ENCODE measurements at places on chromosomes 7 and 10.

- no peak for DNase-seq
Measured at GRCh38 chr7:140501966-140502365, 22.7 kb upstream of the MKRN1 start.

- no peak for DNase-seq
Measured at GRCh38 chr7:132082394-132082793, 493.9 kb downstream of the PLXNA4 start.

- DNase-seq, result no peak
Measured at GRCh38 chr10:100129424-100129823, 47.8 kb upstream of the CPN1 start.

DNA sequence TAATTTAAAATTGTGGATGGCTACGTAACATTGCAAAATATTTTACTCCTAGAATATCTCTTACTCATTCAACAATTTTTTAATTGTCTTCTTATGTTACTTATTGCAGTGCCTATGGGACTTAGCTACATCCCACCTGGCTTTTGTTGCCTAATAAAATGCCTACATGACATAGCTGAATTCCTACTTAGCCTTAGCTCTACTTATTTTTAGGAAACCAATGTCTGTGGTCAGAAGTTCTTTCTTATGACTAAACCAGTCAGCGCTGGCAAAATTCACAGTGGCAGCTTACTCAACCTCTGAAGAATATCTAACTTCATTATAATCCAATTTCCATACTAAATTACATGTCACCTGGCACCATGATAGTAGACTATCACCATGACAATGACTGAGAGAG lies 1612.4 kb upstream of the LRRTM3 start:
- DNase-seq, result no peak

GRCh38 chr7:22874904-22875303 lies 52.3 kb upstream of the TOMM7 start:
- DNase-seq, result no peak

DNA sequence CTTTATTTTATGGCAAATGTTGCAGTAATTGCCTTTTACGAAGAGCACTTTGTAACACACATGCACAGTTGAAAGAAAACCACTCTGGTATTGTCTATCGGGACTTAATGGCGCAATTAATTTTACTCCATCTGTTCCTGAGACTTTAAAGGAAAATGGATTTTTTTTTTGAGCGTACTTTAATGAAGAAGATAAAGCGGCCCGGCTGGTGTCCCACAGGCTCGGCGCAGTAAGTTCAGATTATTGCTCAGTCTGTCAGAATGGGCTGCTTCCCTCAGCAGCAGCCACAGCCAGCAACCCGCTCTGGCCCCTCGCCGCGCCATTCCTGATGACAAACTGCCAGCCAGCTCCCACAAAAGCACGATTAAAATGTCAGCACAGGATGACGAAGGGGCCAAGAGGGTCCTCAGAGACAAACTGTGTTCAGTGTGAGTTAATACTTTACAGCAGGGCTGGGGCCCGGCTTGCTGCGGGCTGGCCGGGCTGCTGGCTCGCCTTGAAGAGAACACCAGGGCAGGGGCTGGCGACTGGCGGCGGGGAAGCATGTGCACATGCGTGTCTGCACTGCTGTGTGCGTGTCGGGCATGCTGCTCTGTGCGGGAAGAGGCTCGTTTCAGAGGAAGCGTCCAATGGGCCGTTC lies 501.0 kb upstream of the GALNT17 start:
- no peak for DNase-seq

GRCh38 chr7:108468246-108468645 lies 12.0 kb upstream of the NRCAM start:
- no peak for DNase-seq

- no peak for DNase-seq
Measured at GRCh38 chr10:93757136-93757535, 600 bp upstream of the LGI1 start.

- no peak for DNase-seq
Measured at GRCh38 chr10:101358706-101359300, 4.8 kb downstream of the BTRC start.

- DNase-seq, result no peak
Measured at GRCh38 chr7:122965306-122965705, 30.2 kb downstream of the TAS2R16 start.

DNA sequence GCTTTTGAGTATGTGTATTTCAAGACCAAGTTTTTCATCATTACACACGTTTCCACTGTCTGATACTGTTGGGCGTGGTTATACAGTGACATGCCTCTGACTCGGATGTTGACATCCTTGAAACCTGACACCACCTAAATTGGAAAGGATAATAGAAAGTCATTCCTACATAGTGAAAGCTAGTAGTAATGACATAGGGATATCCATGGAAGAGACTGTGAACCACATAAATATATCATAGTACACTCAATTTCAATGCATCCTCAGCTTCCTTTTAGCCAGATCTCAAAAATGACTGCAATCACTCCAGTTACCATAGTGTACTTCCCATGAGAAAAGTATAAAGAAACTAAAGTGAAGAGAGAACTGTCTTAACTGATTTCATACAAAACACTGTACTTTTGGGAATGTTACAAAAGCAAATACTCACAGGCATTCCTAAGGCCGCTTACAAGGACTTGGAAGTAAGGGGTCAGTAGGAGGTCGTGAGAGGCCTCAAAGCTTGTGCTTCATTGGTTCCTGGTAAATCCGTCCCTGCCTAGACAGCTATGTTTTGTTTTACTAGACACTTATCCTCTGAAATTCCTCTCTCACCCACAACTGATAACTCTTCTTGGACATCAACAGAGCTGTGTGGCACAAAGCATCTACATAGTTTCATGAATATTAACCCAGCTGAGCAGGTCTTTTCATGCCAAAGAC lies 71.8 kb upstream of the VWDE start:
- no peak for DNase-seq

DNA sequence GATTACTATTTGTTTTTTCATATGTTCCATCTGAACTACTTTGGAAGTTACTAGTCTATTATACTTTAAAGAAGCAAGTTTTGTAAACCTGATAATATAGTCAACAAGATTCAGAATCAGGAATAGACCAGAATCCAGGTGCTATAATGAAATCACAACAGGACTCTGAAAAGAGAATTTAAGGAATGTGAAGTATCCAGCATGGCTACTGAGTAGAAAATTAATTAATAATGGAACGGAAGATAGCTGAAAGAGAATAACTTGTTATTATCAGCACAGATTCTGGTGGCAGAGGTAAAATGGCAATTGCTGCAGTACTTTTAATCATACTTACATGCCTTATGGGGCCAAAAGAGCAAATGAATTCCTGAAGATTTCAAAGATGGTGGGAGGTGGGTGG lies 43.1 kb upstream of the CHCHD3 start:
- no peak for DNase-seq

GRCh38 chr7:12647364-12648219 lies 39.8 kb upstream of the ARL4A start:
- no peak for DNase-seq

GRCh38 chr10:91901784-91902677 lies 7.3 kb downstream of the FGFBP3 start:
- DNase-seq, result no peak

- DNase-seq, result no peak
Measured at GRCh38 chr7:71752171-71752935, 620.4 kb downstream of the GALNT17 start.

- no peak for DNase-seq
Measured at GRCh38 chr10:104806801-104807200, 165.7 kb downstream of the SORCS3 start.

DNA sequence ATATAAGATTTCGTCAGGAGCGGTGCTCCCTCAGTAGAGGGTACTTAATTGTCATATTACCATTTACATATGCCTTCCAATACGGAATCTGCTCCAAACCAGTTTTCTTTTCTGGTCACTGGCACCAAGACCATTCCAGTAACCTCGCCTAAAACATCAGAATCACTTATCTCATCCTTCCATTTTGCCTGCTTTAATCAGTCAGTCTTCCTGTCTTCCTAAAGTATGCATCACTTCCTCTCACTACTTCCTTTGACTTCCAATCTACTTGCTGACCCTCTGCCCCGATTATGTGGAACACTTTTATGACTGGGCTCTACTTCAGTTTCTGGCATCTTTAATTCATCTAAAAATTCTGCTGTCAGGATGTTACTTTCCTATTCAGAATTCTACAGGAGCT lies 33.5 kb downstream of the CUL2 start:
- no peak for DNase-seq

GRCh38 chr7:121620953-121621606 lies 225.0 kb upstream of the FAM3C start:
- no peak for DNase-seq

DNA sequence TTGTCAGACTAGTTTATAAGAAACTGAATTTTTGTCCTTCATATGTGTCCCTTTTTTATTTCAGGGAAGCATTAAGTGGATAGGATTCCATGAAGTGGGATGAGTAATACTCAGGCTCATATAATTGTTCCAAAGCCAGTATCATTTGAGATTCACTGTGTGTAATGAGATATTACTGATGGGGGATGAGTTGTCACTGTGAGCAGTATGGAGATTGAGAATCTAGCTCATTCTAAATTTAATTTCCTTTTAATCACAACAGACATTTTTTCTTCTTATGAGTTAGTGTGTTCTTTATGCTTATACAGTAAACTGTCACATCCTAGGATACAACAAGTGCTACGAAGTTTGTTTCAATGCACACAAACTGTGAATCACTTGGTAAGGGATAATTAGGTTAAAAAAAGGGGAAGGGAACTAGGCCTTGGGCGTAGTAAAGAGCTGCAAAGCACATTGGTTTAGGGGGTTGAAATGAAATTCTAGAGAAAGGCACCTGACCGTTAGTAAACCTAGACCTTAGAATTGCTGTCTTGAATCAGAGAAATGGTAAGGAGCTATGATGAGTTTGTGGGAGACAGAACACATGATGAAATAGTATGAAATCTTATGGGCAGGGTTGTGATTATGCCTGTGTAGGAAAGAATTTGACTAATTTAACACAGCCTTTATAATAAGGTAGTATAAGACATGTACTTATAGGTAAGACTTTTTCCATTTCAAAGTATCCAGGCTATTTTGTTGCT lies 153.4 kb downstream of the MLLT10 start:
- DNase-seq, result no peak

GRCh38 chr7:118858651-118859149 lies 634.2 kb downstream of the ANKRD7 start:
- no peak for DNase-seq

- no peak for DNase-seq
Measured at GRCh38 chr10:43121444-43121843, 16.8 kb upstream of the CSGALNACT2 start.

- DNase-seq, result no peak
Measured at GRCh38 chr7:42834676-42835075, 77.2 kb downstream of the C7orf25 start.

DNA sequence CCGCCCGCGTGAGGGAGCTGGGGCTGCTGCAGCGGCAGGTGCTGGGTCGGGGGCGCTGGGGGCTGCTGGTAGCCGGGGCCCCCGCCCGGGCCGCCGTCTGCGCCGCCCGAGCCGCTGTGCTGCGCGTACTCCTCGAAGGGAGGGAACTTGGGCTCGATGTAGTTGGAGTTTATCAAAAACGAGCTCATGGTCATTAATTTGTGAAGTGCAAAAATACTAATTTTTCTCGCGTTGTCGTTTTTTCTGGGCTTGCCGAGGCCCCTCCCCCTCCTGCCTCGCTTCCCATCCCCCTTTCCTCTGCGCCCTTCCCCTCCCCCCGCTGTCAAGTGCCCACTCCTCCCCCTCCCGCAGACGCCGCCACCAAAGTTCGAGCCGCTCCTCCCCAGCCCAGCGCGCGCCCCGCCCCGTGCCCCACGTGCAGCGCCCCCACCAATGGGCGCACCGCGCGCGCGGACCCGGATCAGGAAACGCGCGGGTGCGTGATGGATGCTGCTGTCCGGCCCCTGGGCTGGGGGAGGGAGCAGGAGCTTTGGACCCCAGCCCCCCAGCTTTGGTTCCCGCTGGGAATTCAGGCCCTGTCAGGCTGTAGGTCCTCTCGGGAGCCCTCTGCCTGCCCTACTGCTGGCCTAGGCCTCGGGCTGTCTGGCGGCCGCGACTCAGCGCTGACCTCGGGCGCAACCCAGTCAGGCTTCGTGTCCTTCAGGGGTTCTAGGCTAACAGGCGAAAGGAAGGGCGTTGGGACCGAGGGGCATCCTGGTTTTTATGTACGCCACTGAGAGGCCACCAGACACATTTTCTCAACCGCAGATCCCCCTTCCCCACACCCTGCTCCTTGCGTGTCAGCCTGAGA lies at the start of gene HOXA4:
HOXA4 (minus strand) TSS at position 218 of the 850 bp plus-strand sequence; CDS start at position 194, 24 bp downstream.
- peak; percentile 57 for DNase-seq

GRCh38 chr7:68963552-68963951 lies 634.7 kb upstream of the AUTS2 start:
- no peak for DNase-seq
